ENCODE measurements at places on chromosomes 11 and 22.

GRCh38 chr11:63639199-63639832, 25.1 kb upstream of the PLAAT3 start:
- DNase-seq: peak; percentile 30

DNA sequence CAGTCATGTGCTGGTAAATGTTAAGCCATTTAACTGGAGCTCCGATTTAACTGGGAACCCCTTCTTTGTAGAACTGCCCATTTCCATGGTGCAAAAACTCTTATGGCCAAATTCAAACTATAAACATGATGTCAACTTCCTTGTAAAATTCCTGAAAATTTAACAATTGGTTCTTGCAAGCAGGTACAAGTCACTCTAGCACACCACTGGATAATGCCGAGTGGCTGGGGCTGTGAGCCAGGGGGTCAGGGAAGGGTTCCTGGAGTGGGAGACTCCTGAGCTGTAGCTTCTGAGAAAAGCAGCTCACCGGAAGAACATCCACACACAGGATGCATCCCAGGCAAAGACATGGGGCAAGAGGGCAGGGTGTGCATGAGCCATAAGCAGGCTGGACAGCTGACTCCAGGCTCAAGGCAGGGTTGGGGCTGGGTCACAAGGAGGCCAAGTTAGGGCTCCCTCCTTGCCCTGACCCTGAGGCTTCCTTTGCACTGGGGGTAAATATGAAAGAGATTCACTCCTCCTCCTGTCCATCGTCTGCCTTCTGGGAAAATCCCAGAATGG, 18.2 kb downstream of the P2RY2 start:
- peak; percentile 29 for DNase-seq

- DNase-seq: no peak
These were observed 9.4 kb downstream of the CSDC2 start for GRCh38 chr22:41570221-41570620.

GRCh38 chr22:32737811-32738497, 63.6 kb upstream of the TIMP3 start:
- no peak for DNase-seq

DNA sequence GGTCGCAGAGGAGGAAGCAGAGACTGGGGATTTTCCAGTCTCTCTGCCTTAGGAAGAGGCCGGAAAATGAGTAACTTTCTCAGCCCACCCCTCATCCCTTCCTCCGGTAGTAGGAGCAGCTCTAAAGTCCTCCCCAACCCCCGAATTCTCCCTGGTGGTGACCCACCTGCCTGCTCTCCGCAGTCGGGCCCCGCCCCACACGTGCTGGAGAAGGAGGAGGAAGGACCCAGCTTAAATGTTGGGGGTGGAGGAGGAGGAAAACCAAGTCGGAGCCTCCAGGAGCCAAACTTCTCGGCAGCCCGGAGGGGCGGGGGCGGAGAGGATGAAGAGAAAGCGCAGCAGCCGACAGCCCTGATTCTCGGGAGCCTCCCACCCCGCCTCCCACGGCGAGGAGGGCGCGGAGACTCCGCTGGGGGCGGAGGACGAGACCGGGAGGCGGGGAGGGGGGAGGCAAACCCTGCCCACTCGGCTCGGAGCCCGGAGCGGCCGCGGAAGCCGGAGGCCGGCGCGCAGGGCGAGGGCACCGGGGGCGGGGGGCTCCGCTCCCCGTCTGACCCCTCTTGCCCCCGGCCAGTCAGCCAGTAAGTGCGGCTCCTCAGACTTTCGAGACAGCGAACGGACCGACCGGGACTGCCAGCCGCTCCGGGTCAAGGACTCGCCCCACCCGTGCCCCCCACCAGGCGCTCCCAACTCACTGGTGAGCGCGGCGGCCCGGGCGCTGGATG, at the start of gene TPBGL:
Gene TPBGL, plus strand, starts transcription at position 464 of the 725 bp plus-strand sequence. CDS start 276 bp downstream, outside the sequence.
- no peak for DNase-seq

- DNase-seq: no peak
These were observed 624 bp upstream of the B4GALNT4 start for GRCh38 chr11:368414-369335.

- no peak for DNase-seq
These were observed 28.1 kb downstream of the TENM4 start for GRCh38 chr11:79412761-79413160.

DNA sequence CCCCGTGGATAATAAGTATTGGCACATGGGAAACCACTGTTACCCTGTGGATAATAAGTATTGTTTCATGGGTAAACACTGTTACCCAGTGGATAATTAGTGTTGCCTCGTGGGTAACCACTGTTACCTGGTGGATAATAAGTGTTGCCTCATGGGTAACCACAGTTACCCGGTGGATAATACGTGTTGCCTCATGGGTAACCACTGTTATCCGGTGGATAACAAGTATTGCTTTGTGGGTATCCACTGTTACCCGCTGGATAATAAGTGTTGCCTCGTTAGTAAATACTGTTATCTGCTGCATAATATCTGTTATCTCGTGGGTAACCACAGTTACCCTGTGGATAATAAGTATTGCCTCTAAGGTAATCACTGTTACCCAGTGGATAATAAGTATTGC, 25.5 kb upstream of the NXPE4 start:
- no peak for DNase-seq

DNA sequence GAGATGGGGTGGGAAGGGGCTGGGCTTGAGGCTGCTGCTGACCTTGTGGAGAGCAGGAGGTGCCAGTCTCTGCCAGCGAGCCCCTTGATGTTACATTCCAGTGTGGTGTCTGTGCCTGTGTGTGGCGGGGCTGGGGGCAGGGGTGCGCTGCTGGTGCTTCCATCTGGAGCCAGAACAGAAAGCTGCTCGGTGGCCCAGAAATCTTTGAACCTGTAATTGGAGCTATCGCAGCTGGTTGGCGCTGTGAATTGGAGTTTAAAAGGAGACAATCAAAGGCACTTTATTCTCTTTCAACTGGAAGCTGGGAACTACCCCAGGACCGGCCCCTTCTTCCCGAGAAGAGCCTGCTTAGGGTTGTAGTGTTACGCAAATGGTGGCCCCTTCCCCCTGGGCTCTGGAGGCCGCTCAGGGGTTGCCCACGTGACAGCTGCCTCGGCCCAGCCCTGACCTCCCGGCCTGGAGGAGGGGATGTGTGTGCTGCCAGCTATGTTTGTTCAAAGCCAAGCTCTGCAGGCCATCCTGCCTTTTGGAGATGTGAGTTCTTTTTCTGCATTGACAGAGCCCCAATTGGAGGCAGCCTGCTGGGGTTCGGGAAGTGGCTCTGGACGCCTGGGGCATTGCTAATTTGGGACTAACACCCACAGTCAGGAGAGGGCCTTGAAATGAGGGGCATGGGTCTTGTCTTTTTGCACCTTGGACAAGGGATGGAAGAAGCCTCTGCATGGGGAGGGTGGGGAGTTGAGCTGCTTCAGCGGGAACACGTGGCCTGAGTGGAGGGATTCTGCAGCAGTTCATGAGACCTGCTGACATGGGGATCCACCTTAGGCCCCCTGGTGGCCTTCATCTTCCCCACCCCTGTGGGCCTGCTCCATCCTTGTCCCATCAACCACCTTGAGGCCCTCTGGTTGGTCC, 14.0 kb upstream of the ARSA start:
- peak; percentile 34 for DNase-seq

GRCh38 chr11:113440816-113441215, 34.4 kb downstream of the DRD2 start:
- DNase-seq: no peak

- DNase-seq: peak; percentile 59
These were observed 63.9 kb upstream of the CSNK2A3 start for GRCh38 chr11:11416917-11417316.

DNA sequence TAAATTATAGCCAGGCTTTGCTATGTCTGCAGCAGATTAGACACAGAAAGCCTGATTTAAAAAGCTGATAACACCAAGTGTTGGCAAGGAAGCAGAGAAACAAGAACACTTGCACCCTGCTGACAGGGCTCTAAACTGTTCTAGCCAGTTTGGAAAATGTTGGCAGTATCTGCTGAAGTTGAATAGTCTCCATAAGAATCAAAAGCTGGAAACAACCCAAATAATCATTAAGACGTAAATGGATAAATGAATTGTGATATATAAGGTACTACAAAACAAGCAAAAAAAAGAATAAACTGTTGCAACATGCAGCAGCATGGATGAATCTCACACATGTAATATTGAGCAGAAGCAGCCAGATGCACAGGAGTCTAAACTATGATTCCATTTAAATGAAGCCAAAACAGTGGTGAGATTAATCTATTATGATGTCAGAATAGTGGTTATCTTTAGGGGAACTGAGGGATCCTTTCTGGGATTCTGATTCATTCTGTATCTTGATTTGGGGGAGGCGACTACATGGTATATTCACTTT, 40.4 kb upstream of the ADORA2A start:
- DNase-seq: no peak

GRCh38 chr11:86670911-86671310, 1.5 kb downstream of the ME3 start:
- DNase-seq: no peak

- no peak for DNase-seq
These were observed 102.5 kb downstream of the RRM1 start for GRCh38 chr11:4197112-4197511.

- DNase-seq: no peak
These were observed 102.4 kb downstream of the ME3 start for GRCh38 chr11:86570020-86570419.

- DNase-seq: peak; percentile 51
These were observed 860 bp downstream of the PRMT3 start for GRCh38 chr11:20388096-20389055.

GRCh38 chr22:45650721-45651120, 20.9 kb upstream of the ATXN10 start:
- no peak for DNase-seq

Data from suppressor macrophage (primary cell).